ENCODE measurements at places on chromosomes 6 and 20. TPM values are rescaled to one million over a fixed set of nuclear protein-coding genes. Genes with fewer than 3 reads are reported as not detected.

DNA sequence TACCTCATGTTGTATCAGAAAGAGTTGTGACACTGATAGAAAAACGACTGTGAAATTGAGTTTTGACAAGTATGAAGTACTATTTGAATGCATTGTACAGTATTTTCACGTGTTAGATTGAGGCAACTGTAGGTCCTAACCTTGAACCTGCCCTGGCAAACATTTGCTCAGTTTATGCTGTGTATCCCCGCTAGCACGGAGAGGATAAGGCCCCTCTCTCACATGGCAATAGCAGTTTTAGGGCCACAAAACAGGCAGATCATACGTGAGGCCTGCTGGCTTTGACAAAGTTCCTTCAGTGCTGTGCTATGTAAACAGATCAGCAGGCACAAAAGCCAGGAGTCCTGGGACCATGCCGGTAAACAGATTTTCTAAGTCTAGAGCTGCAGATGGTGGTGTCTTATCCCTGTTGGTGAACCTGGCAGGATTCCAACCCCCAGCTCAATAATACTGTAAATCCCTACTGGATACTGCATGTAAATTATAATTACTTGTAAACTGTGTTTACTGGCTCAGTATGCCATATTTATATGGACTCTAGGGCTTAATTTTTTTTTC lies 23.8 kb upstream of the FAM217A start:
- DNase-seq = no peak

GRCh38 chr6:164114651-164115050 lies 700.1 kb downstream of the QKI start:
- DNase-seq = no peak

DNA sequence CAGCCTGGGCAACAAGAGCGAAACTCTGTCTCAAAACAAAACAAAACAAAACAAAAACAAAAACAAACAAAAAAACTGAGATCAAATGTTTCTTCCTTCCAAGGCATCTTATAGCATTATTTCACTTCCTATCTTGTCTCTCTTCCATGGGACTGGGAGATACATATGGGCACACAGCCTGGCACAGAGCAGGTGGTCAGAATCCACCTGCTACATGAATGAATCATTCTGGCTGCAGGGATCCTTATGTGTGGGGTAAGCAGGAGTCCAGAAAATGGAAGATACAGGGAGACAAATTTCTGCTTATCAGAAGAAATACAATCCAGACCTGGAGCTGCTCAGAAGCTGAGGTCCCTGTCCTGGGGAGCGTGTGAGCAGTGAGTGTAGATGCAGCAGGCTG lies 18.2 kb upstream of the CCM2L start:
- no peak for DNase-seq

- no peak for DNase-seq
These were observed 10.7 kb upstream of the PRR18 start for GRCh38 chr6:166318649-166319600.

- no peak for DNase-seq
These were observed 9.7 kb upstream of the IRF4 start for GRCh38 chr6:381742-382461.

- DNase-seq = no peak
These were observed 112.9 kb downstream of the BACH2 start for GRCh38 chr6:90183587-90184333.

- no peak for DNase-seq
These were observed 365.8 kb upstream of the JARID2 start for GRCh38 chr6:14880052-14880451.

DNA sequence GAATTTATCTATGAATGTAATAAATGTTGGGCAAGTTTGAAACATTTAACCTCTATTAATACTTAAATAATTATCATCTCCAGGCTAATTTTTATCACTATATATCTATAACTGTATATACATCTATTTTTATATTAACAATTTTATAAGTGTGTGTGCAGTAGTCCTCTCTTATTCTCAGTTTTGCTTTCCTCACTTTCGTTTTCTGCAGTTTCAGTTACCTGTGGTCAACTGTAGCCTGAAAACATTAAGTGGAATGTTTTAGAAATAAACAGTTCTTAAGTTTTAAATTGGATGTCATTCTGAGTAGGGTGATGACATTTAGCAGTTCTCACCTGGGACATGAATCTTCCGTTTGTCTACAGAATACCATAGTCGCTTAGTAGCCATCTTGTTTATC lies 379.4 kb upstream of the MAN1A1 start:
- no peak for DNase-seq

- DNase-seq = no peak
These were observed at the start of gene THBS2 for GRCh38 chr6:169253337-169254238. THBS2 (minus strand) TSS chr6:169253846; CDS start chr6:169250784, 3,062 bp downstream.

DNA sequence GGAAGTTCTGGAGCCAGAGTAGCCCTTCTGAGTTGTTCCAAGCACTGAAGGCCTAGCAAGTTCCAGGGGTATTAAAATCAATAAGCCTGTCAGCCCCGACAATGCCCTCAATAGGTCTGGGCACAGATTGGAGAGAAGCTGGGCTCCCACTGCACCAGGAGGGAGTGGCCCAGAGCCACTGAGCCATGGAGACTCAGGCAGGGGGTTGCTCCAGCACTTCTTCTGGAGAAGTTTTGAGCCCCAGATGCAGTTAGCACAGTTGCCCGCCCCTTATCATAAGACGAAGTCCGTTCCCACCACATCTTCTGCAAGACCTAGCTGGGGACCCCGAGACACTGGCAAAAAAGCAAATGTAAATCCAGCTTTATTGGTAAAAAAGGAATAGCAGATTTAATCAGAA lies 13.0 kb downstream of the DEFB132 start:
- no peak for DNase-seq

DNA sequence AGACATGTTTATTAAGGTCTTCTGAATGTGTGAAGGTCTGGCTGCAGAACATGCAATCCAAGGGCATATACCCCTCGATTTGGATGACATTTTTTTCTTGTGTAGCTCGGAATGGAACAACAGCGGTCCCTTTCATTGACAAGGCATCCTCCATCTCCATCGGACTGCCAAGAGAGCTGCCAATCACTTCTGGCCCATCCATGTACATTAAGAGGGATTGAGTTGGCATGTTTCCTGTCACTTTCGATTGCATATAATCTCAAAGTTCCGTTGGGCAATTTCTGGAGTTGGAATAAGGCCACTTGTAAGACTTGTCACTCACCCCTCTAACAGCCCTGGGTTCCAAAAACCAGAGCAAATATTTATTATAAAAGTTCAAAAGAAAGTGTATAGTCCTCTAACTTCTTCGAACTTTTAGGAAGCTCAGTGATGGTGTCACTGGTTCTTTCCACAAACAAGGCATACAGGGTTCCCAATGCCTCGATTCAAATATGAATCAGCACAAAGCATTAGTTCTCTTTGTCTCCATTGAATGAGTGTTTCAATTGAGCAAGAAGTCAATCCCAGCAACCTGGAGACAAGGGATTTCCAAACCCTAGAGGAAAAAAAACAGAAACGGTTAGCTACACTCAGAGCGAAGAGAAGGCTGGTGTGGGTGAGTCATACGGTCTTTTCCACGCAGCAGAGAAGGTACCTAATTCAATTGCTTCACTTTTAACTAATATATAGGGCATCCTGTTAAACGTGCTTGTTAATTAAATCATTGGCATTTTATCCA lies 10.9 kb downstream of the ZNF217 start:
- DNase-seq = no peak

GRCh38 chr6:26576929-26577719 lies 19.6 kb upstream of the ABT1 start:
- no peak for DNase-seq

DNA sequence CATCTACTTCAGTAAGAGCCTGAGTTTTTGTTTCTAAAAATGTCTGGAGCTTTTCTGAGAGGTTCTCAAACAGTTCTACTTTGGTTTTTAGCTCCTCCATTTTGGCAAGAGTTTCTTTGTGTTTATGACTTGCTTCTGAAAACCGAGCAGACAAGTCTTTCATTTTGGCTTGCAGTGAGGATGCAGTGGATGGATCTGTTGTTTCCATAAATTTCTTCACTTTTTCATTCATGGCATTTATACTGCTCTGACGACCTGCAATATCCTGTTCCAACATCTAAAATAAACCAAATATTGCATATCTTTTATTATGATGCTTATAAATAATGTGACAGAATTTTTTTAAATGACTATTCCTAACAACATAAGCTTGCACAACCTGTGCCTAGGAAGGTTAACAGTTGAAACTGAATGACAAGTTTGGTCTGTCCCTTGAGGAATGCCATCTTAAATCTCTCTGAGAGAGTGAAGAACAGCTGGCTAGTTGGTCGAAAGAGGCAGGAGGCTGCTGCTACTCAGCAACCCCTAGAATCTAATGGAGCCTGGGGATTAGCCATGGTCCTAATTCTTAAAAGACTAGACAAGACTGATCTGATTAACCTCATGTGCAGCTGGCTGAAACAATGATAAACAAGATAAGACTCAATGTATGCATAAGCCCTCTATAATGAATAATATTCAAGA lies 69.8 kb downstream of the DST start:
- DNase-seq = no peak

DNA sequence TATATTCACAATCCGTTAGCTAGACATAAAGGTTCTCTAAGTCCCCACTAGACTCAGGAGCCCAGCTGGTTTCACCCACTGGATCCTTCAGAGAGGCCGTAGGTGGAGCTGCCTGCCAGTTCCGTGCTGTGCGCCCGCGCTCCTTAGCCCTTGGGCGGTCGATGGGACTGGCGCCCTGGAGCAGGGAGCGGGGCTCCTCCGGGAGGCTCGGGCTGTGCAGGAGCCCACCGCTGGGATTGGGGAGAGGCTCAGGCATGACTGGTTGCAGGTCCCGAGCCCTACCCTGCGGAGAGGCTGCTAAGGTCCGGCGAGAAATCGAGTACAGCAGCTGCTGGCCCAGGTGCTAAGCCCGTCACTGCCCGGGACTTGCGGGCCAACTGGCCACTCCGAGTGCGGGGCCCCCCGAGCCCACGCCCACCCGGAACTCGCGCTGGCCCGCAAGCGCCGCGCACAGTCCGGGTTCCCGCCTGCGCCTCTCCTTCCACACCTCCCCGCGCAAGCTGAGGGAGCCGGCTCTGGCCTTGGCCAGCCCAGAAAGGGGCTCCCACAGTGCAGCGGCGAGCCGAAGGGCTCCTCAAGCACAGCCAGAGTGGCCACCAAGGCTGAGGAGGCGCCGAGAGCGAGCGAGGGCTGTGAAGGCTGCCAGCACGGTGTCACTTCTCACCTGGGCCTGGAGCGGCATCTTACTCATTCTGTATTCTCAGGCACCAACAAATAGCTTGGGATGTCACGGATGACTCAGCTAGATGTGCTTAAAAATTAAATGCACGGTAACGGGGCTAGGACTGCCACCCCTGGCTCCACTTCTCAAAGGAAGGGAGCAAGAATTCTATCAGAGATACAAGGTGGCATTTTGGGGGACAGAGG lies 44.1 kb downstream of the IRF4 start:
- no peak for DNase-seq

- DNase-seq = no peak
These were observed 14.1 kb downstream of the SLCO4A1 start for GRCh38 chr20:62656197-62656918.

- no peak for DNase-seq
These were observed 3.3 kb downstream of the VEGFA start for GRCh38 chr6:43773050-43773979.

- no peak for DNase-seq
These were observed 18.4 kb upstream of the HLA-G start for GRCh38 chr6:29809249-29809648.

DNA sequence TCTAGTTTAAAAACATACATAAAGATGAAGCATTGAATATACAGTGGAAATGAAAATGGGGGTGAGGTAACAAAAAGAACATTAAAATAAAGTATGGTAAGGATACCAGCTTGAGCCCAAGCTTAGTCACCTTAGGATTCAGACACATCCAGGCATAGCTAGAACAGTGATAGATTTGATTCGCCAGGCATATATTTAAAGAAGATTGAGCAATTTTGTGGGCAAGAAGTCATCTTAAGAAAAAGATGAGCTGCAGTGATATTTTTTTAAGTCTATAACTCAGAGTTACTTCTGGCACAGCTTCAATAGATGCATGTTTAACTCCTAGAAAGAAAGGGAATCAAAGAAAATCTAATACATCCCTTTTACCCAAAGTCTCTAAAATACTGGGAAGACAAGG lies 97.9 kb downstream of the BMP5 start:
- no peak for DNase-seq

- no peak for DNase-seq
These were observed 16.1 kb downstream of the E2F3 start for GRCh38 chr6:20417819-20418218.

- no peak for DNase-seq
These were observed 1.5 kb downstream of the GPANK1 start for GRCh38 chr6:31663126-31663960.

DNA sequence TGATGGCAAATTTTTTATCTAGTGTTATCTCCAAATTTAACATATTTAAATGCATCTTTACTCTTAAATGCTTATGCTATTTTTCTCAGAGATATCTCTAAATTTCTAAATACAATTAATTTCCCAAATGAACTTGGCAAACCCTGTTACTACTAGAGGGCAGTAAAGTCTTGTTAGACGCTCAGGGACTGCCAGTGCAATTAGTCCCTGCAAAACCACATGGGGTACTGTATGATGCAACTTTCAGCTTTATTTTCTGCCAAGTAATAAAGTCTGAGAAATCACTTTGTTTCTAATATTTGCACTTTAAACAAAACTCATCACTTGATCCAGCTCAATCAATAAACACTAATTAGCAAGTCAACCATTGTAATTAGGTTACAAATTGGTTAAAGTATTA lies 76.0 kb upstream of the ADGRB3 start:
- no peak for DNase-seq

GRCh38 chr20:63819224-63819921 lies 11.7 kb downstream of the ZBTB46 start:
- no peak for DNase-seq

- DNase-seq = no peak
These were observed 53.2 kb upstream of the PLEKHG1 start for GRCh38 chr6:150546457-150546856.

- DNase-seq = no peak
These were observed 65.4 kb downstream of the UTRN start for GRCh38 chr6:144350528-144350880.

- DNase-seq = peak; percentile 42
These were observed 2.7 kb upstream of the MEI4 start for GRCh38 chr6:77650098-77650663.

GRCh38 chr20:62795023-62795761 lies 1.1 kb upstream of the MRGBP start:
- DNase-seq = no peak

DNA sequence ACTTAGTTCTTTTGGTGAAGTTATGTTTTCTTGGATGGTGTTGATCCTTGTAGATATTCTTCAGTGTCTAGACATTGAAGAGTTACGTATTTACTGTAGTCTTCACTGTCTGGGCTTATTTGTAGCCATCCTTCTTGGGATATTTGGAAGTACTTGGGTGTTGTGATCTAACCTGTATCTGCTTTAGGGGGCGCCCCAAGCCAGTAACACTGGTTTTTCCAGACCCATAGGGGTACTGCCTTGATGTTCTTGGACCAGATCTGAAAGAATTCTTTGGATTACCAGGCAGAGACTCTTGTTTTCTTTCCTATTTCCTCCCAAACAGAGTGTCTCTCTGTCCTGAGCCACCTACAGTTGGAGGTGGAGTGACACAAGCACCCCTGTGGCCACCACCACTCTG lies 309.1 kb upstream of the IMPG1 start:
- no peak for DNase-seq

The EFCAB8 gene
- polyA plus RNA-seq = not detected

The CDYL gene
- 23.9 TPM for polyA plus RNA-seq

The DPM1 gene
- polyA plus RNA-seq = 62.2 TPM

The TFAP2C gene
- polyA plus RNA-seq = 1.4 TPM

The IL17A gene
- not detected for polyA plus RNA-seq

The VSX1 gene
- not detected for polyA plus RNA-seq

The FOXC1 gene
- polyA plus RNA-seq = 83.4 TPM
